ENCODE measurements at places on chromosomes 1 and 21.

- no peak for DNase-seq
Measured at GRCh38 chr21:46017148-46017547, 35.6 kb downstream of the COL6A1 start.

- no peak for DNase-seq
Measured at GRCh38 chr1:115074839-115075534, 14.3 kb downstream of the TSPAN2 start.

DNA sequence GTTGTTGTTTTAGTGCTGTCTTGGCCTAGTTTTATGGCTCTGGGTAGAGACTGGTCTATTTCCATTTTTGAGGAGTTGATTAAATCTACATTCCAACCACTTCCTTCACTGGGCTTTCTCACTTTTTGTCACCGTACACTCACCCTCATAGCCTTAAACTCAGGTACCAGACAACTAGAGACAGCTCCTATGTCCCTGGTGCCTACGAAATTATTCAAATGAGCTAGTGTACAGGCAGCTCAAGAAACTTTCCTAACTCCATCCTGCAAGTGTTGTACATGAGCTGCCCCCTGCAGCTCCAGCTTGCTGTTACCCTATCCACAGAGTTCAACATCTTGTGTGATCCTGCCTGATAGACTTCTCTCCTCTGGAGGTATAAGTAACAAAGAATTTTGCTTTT, 704.8 kb upstream of the RGS18 start:
- no peak for DNase-seq

GRCh38 chr1:214935258-214935657, 147.3 kb upstream of the KCNK2 start:
- no peak for DNase-seq

DNA sequence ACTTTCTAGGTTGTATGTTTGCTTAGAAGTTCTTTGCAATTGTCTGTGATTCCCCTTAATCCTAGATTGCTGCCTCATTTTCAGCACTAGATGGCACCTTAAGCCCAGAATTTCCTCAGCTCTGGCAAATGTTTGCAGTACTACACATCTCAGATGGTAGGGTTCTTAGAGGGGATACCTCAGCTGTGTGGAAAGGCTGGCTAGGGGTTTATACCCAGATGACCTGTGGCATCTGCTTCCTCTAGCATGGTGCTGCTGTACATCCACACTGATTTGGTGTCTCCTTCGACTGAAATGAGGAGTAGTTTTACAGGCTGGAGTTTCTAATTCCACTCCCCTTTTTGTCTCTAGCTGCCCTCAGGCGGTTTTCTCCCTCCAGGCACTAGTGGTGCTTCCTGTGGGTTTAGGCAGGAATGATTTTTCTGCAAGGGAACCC, 23.5 kb downstream of the ASB17 start:
- no peak for DNase-seq

GRCh38 chr1:69272684-69273083, 295.0 kb upstream of the LRRC7 start:
- DNase-seq = no peak

- DNase-seq = no peak
Measured at GRCh38 chr1:234932106-234932505, 196.5 kb downstream of the TOMM20 start.

DNA sequence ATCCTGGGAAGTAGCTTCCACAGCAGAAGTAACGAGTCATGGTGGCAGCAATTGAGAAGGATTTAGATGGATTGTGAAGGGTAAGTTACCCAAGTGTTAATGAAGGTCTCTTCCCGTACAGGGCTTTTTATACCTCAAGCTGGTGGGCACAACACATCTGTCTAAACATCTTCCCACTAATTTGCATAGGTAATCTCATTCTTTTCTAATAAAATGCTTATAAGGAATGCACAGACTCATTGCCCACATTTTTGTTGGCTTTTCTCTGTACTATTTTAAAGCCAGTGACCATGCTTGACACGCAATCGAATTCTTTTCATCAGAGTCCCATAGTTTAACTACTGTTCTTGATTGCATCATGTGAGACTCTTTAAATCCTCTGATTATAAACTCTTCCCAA, at the start of gene KRTAP7-1:
TSS of gene KRTAP7-1 (minus strand) at position 101 of the 400 bp plus-strand sequence. CDS start at position 40, 61 bp downstream.
- DNase-seq = no peak

DNA sequence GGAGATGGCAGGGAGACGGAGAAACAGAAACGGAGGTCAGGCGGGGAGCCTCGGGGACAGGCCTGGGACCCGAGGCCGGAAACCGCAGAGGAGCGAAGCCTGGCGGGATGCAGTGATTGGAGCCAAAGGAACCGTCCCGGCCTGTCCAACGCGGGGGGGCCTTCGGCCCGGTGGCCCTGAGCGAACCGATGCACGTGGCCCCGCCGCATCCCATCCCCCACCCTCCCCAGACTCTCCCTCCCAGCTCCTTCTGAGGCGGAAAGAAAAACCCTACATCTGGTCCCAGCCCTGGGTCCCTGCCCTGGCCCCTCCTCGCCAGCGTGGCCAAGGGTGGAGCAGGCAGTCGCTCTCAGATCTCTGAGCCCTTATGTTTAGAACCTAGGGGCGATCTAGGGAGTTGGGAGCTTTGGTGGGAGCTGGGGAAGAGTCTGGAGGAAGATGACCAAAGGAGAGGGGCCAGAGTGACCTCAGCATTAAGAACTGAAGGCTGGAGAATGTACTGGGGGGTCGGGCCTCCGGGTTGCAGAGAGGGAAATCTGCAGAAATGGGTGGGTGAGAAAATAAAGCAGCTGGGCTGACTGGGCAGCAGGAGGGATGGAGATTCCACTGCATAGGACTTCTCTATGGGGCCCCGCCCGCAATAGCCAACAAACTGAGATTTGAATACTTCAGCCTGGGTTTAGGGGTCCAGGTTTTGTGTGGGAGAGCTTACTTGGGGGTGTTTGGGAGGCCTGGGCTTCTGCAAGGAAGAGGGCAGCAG, 1.5 kb upstream of the CRABP2 start:
- DNase-seq = no peak

- DNase-seq = no peak
Measured at GRCh38 chr1:190250368-190250767, 227.3 kb downstream of the BRINP3 start.

- no peak for DNase-seq
Measured at GRCh38 chr1:30782361-30783255, 25.0 kb upstream of the LAPTM5 start.

DNA sequence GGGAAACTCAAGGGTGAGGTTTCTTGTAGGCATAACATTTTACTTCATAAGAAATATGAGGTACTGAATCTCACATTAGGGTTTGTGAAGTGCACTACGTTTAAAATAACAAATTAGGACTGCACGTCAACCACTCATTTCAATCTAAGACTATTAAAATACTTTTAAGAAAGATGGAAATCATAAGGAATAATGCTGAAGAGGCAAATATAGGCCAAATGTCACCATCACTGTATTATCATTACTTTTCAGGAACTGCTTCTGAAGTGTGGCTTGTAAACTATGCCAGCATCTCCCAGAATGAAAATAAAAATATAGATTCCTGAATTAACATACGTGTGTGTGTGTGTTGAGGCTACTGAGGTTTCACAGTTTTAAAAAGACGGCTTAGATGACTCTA, 56.8 kb downstream of the INTS7 start:
- no peak for DNase-seq

DNA sequence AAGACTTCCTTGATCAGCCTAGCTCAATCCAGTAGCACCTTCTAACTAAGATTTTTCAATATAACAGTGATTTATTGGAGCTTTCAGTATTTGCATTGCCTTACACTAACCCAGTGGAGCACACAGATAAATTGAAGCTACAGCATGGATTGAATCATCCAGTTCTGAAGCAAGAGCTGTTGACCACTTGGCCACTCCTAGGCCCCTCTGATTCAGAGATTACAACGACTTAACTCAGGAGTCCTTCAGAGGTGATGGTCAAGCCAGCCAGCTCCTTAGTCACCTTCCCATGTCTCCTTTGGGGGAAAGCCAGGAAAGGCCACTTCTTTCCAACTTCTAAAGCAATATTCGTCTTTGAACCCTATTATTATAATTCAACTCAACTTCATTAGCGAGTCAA, 151.8 kb downstream of the TENT5C start:
- DNase-seq = no peak

DNA sequence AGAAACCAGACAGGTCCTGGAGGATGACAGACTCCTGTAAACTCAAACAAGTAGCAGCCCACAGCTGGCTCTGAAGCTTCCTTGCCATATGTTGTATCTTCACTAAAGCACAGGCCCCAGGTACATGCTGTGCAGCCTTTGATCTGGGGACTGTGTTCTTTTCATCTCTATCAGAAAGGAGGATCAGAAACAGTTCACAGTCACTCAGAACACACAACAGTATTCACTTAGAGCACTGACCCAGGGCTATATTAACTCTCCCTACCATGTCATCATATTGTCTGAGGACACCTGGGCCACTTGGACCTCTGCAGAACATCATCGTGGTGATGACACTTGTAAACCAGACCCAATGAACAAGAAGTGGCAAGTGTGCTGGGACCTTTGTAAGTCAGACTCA, 222.0 kb downstream of the SETD4 start:
- no peak for DNase-seq

DNA sequence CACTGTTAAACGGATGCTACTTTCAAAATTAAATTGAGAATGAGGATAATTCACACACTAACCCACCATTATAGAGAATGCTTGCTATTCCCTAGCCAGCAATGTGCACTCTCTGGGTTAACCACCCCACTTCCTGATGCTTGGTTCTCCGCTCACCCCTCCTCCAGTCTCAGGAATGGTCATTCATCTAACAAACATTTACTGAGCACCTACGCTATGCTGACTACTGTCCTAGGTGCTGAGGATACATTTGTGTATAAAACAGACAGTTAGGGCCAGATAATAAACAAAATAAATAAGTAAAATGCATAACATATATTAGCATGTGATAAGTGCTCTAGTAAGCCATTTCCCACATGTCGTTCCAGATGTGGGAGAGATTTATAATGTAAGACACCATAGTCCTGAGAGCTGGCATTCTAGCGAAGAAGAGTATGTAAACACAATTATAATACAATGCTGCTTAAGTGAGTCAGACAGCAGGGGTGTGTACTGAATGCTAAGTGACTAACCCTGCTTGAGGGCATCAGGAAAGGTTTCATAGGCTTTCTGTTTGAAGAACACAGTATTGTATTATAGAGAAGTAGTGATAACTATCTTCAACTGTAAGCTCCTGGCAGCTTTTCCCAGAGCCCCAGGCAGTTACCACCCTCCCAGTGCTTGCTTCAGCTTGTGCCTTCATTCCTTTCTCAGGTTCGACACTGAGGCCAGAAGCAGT, 126.7 kb upstream of the CACHD1 start:
- DNase-seq = peak; percentile 19

- no peak for DNase-seq
Measured at GRCh38 chr1:31295874-31296485, 608 bp downstream of the SNRNP40 start.

- DNase-seq = no peak
Measured at GRCh38 chr1:228721407-228721806, 13.9 kb upstream of the RHOU start.

- DNase-seq = no peak
Measured at GRCh38 chr1:172496678-172497077, 36.3 kb upstream of the SUCO start.

- DNase-seq = no peak
Measured at GRCh38 chr1:22494943-22495579, 43.4 kb downstream of the ZBTB40 start.

- DNase-seq = no peak
Measured at GRCh38 chr1:119186471-119186870, 46.0 kb upstream of the WARS2 start.

- DNase-seq = no peak
Measured at GRCh38 chr1:57204091-57204490, 219.8 kb downstream of the DAB1 start.

- DNase-seq = no peak
Measured at GRCh38 chr1:78322928-78323680, 167.7 kb upstream of the PTGFR start.

- no peak for DNase-seq
Measured at GRCh38 chr1:112803906-112804762, 89.0 kb upstream of the PPM1J start.

- DNase-seq = no peak
Measured at GRCh38 chr21:27062443-27062842, 95.6 kb upstream of the ADAMTS5 start.

- DNase-seq = no peak
Measured at GRCh38 chr21:33655588-33656221, 13.4 kb downstream of the ITSN1 start.

GRCh38 chr21:33799378-33800090, 116.1 kb downstream of the ATP5PO start:
- no peak for DNase-seq

DNA sequence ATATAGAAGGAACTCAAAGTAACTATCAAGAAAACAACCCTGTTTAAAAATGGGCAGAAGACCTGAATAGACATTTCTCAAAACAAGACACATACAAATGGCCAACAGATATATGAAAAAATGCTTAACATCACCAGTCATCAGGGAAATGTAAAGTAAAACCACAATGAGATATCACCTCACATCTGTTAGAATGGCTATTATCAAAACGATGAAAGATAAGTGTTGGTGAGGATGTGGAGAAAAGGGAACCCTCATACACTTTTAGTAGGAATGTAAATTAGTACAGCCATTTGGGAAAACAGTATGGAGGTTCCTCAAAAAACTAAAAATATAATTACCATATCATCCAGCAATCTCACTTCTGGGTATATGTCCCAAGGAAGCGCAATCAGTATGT, 3.0 kb downstream of the CTSS start:
- no peak for DNase-seq

- no peak for DNase-seq
Measured at GRCh38 chr1:33168556-33169289, 13.1 kb downstream of the TRIM62 start.

DNA sequence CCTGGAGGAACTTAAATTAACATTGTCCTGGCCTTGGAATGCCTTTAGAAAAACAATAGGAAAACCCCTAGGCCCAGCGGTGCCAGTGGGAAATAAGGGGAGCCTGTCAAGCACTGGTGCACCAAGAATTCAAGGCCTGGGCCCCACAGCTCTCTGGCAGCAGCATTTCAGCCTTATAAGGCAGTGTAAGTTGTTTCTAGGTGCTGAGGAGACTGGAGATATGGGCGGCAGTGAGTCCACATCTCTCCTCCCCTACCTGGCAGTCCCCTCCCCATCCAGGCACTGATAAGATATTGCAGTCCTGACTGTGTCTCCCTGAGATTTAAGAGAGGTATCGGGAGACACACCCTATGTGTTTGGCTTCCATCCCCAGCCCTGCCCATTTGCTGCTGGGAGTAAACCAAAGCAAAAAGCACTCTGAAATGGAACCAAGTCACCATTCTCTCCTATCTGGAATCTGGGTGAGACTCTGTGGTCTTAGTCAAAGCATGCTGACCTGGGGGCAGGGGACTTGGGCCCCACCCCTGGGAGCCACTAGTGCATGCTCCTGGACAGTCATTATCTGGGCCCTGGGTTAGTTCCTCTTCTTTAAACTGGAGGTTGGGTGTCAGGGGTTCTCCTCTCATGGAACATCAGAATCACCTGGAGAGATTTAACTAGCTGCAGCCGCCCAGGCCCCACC, 30.5 kb downstream of the DEGS1 start:
- DNase-seq = no peak
